Activated T-cell treated with anti-CD3 and anti-CD28 coated beads for 4 hours (primary cell): ENCODE measurements at places on chromosomes 1 and 21.

DNA sequence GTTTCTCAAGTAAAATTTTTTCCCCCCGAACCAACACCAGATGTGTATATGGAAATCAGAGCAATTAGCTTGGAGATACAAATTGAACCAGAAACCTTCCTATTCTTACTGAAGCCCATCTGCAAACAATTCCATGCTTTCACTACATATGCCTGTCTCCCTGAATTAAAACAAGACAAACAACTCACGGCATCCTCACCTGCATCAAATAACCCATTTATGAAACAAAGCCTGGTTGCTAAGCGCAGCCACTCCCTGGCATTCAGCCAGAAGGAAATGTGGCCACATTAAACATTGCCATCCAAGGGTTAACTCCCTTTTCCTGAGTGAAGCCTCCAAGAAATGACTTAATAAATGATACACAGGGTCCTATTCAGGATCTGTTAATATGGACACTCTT lies 55.3 kb downstream of the APP start:
- no peak for DNase-seq

GRCh38 chr1:159779403-159779851 lies 1.3 kb upstream of the DUSP23 start:
- DNase-seq, result no peak

DNA sequence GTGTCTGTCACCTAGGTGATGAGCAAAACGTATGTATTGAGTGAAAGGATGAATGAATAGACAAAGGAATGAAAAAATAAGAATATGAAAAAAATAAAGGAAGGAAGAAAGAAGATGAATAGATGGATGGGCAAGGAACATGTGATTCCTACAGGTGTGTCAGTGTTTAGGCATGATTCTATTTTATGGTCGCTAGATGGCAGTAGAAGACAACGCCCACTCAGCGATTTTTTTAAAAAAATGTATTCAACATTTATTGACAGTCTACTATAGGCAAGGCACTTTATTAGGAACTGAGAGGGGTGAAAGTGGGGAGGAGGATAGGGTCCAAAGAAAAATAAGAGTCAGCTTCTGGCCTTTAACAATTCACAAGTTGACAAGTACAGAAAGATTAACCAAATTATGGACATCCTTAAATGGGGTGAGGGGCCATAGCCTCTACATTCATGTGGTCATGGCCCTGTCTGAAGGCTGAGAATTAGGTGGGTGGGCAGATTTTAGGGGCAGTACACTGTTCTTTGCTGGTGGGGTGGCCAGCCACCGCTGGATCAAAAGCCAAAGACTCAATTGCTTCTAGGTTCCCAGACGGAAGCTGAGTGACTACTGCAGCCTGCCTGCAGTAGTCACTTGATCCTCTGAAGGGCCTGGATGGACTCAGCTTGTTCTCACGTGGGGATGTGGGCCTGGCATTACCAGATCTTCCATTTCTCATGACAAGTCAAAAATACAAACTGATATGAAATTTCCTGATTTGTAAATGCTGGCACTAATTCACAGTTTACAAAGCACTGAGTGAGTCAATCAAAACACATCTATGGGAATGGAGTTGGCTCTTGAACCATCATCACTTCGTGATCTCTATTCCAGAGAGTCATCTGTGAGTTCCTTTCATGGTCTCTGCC lies 83.9 kb downstream of the FASLG start:
- DNase-seq, result no peak

GRCh38 chr1:89499320-89499719 lies 25.3 kb upstream of the LRRC8B start:
- no peak for DNase-seq

GRCh38 chr1:184866991-184867788 lies 107.1 kb downstream of the NIBAN1 start:
- peak; percentile 32 for DNase-seq

DNA sequence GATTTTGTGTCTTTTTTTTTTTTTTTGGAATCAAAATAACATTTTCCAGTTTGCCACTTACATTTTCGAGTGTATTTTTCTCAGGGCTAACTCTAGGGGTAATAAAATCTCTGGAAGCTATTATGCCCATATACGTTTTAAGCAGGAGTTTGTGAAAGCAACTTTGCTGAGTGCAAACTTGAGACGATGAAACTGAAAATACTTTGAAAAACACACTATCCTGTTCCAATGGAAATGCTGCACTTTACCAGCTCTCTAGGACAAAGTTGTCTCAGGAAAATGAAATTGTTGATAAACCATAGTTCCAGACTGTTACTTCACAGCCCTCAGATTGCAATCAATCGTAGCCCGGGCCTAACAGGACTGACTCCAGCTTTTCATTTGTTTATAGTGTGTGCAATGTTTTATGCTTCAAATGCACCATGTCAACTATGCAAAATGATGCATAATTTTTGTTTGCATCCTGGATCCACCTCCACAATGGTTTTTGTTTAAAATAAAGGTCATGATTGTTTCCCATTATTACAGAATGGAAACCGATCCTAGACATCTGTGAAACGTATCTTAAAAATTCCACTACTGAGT lies 220.6 kb upstream of the PKN2 start:
- no peak for DNase-seq

DNA sequence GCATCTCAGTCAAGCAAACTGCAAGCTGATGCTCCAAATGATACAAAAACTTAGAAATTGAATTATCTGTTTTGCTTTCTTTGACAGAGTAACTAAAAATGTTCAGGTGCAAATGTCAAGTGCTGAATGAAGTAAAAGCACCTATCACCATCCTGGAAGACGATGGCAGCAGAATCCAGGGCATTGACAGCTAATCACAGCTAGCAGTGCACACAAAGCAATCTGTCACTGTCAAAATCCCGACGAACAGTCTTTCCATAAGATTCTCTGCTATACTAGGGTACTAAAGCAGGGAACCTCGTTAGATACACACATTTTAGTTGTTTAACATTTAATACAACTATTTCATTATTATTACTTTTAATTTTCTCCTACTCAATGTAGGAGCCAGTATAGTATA lies 233.3 kb downstream of the BRINP3 start:
- no peak for DNase-seq

DNA sequence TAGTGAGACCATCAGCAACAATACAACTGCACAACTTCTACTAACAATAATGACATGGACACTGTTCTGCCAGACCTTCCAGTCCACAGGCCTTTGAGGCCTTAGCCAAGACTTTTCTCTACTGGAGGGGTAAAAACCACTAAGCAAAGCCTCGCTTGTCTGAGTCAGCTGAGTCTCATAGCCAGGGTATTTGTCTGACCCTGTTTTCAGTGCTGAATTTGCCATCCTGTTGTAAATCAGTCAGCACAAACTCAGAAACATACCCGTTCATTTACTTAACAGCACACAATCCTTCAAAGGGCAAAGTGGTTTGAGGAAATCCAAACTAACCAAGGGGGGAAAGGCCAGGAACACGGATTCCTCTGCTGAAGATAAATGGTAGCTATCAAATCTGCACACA lies 537.8 kb downstream of the SMYD3 start:
- DNase-seq, result no peak

DNA sequence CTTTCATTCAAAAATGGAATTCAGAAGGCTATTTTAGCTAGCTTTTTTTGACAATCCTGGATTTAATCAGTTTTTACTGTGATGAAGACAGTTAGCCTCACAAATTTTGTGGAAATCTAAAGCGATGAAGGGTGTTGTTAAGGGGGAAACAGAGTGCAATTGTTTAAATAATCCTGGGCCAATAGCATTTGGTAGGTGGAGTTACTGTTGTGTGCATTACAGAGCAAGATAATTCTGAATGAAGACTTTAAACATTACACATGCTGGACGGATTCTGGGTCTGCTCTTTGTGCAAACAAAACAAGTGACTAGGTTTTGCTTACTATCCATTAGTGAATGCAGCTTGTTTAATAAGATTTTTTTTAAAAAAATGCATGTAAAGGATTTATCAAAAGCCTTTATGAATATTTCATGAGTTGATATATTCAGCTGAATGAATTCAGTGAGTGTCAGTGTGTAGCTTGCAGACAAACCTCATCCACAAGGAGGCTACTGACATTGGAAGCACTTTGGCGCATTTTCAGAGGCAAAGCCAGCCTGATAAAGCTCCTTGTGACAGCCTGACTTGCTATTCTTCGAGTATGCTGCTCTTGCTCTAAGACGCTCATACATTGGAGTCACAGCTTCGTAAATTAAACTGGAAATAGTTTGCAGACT lies 199.6 kb downstream of the PDE4B start:
- no peak for DNase-seq

- DNase-seq, result no peak
Measured at GRCh38 chr1:219283541-219283940, 109.9 kb downstream of the LYPLAL1 start.

GRCh38 chr1:36420409-36420808 lies 22.7 kb upstream of the LSM10 start:
- no peak for DNase-seq

GRCh38 chr1:63575340-63575826 lies 17.8 kb upstream of the PGM1 start:
- DNase-seq, result no peak

DNA sequence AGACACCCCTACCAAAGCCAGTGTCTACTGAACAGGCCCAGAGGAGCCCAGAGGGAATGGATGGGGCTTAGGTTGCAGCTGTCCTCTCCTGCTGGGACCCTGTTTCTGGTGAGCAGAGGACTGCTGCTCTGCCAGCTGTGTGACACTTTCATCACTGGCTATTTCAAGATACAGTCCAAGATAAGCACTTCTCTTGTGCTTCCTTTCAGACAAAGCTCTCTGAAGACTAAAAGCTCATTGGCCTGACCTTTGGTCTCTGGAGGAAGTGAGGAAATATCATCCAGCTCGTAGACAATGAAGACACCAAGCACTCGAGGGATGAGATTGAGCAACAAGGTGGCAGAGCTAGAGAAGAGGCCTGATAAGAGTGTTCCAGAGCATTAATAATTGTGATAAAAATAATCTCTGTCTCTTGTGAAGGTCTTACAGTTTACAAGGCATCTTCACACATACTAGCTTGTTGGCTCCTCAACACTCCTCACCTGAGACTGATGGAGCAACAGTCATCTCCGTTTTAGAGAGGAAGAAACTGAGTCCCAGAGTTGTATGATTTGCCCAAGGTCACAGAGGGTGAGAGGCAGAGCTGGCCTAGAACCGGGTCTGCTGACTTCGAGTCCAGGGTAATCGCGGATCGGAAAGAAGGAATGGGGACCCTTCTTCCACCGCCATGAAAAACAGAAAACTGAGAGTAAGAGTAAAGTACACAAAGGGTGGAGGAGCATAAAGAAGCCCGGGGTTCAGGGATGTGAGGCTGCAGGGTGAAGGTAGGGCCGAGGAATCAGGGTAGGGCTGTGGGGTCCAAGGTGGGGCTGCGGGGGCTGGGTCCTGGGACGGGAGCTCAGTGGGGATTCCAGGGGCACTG lies 666 bp downstream of the PAFAH2 start:
- DNase-seq, result no peak

GRCh38 chr1:182110635-182111034 lies 49.1 kb upstream of the ZNF648 start:
- no peak for DNase-seq

- DNase-seq, result no peak
Measured at GRCh38 chr1:23344987-23345472, 946 bp upstream of the HNRNPR start.

- DNase-seq, result peak; percentile 6
Measured at GRCh38 chr1:19344372-19344810, 32.3 kb downstream of the SLC66A1 start.

GRCh38 chr1:69738458-69739250 lies 170.9 kb downstream of the LRRC7 start:
- DNase-seq, result no peak

DNA sequence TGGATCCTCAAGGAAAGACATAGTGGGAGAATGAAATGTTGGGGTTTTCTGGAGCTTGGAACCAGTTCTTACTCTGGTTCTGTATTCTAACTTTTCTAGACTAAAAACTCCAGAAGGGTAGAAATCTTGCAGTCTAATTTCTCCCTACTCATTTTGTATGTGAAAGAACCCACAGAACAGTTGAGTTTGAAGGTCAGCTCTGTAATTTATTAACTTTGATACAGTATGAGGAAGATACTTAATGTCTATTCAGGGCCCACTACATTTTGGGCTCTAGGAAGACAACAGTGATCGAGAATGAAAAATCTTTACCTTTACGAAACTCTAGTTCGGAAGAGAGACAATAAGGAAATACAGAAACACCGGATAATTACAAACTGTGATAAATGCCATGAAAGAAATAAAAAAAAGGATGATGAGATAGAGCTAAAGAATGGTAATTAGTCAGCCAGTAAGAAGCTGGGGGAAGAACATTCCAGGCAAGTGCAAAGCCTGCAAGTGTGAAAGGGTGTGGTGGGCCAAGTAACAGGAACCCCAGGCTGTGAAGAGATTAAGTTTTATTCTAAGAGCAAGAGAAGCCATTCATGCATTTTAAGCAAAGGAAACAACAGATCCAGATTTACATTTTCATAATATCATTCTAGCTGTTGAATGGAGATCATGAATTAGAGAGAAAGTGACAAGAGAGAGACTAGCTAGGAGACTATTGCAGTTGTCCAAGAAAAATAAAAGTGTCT lies 159.9 kb upstream of the HMCN1 start:
- DNase-seq, result no peak

- DNase-seq, result no peak
Measured at GRCh38 chr21:15486460-15487195, 243.2 kb upstream of the USP25 start.

GRCh38 chr1:1262071-1262470 lies 11.6 kb downstream of the UBE2J2 start:
- no peak for DNase-seq

GRCh38 chr1:64956010-64956640 lies 10.2 kb downstream of the JAK1 start:
- no peak for DNase-seq

- DNase-seq, result no peak
Measured at GRCh38 chr1:117657949-117658660, 52.3 kb downstream of the TENT5C start.

GRCh38 chr1:180927841-180928240 lies 15.1 kb downstream of the KIAA1614 start:
- no peak for DNase-seq

- no peak for DNase-seq
Measured at GRCh38 chr1:89865498-89866382, 44.9 kb downstream of the LRRC8D start.

GRCh38 chr1:159056069-159056698 lies 20.4 kb downstream of the AIM2 start:
- DNase-seq, result no peak

DNA sequence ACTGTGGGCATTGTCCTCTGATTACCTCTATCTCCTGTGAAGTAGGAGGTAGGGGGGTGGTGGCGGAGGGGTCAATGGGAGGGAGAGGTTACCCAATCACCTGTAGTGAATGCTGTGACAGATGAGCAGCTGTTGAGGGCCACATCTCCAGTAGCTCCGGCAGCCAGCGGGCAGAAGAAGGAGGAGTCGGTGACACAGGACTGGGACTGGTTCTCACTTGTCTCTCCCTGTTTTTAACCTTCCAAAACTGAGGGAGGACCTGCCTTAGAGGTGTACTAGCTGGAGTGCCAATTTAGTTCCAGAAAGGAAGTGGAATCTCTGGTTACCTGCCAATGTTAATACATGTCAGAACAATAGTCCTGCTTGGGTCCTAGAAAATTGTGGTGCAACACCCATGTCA lies 56.2 kb upstream of the ENAH start:
- DNase-seq, result no peak
